Ovary (tissue), 10 donors: ENCODE measurements at places on chromosomes 5 and 9. TPM values are rescaled to one million over a fixed set of nuclear protein-coding genes. Genes with fewer than 3 reads are reported as not detected.

GRCh38 chr9:135802876-135803419, 101.0 kb downstream of the KCNT1 start:
- no peaks in the 10 kb centered on the region for H3K27me3 ChIP-seq
- H3K4me1 ChIP-seq, result peaks cover 2% of the 10 kb centered on the region
- H3K36me3 ChIP-seq, result no peaks in the 10 kb centered on the region
- DNase-seq, result no peak
- H3K27ac ChIP-seq, result no peak overlapping the region

GRCh38 chr5:76125346-76125745, 42.2 kb downstream of the SV2C start:
- H3K36me3 ChIP-seq, result no peaks in the 10 kb centered on the region
- DNase-seq, result no peak
- H3K4me1 ChIP-seq, result no peaks in the 10 kb centered on the region
- no peaks in the 10 kb centered on the region for H3K27me3 ChIP-seq

Gene SHOC1
- not detected for total RNA-seq

DNA sequence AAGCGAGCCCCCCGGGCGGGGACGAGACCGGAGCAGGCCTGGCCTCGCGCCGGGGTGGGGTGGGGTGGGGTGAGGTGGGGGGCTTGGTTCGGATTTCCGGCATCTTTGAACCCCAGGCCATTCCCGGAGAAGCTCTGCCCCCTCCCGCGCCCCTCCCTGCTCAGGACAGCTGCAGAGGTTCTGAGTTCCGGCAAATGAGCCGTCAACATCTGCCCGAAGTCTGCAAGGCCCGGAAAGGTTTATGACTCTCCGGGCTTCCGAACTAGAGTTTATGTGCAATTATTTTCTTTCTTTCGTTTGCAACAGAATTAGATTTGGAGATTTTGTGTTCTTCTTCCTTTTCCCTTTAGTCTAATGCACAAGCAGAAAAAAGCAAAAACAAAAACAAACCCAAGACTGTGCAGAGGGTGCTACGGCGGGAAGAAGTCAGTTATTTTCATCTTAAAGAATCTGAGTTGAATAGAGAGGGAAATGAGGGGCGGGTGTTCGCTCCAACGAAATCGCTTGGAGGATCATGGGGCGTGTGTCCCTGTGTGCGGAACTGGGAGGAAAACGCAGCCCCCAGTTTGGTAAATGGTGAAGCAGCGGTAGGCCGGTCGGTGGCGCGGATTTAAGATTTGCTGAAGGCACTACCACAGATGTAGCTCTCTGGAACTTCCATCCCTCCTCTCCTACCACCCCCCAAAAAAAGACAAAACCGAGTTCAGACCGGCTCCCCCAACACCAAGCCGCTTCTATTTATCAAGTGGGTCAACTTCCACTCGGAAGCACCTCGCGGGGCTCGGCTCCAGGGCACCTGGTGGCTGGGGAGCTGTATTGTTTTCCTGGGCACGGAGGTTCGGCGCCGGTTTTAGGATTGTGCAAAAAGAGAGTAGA, 4.8 kb downstream of the LHX2 start:
- no peak overlapping the region for H3K27ac ChIP-seq
- no peak overlapping the region for H3K4me3 ChIP-seq
- peaks cover 6% of the 10 kb centered on the region for H3K27me3 ChIP-seq
- H3K4me1 ChIP-seq, result peaks cover 3% of the 10 kb centered on the region
- DNase-seq, result no peak

DNA sequence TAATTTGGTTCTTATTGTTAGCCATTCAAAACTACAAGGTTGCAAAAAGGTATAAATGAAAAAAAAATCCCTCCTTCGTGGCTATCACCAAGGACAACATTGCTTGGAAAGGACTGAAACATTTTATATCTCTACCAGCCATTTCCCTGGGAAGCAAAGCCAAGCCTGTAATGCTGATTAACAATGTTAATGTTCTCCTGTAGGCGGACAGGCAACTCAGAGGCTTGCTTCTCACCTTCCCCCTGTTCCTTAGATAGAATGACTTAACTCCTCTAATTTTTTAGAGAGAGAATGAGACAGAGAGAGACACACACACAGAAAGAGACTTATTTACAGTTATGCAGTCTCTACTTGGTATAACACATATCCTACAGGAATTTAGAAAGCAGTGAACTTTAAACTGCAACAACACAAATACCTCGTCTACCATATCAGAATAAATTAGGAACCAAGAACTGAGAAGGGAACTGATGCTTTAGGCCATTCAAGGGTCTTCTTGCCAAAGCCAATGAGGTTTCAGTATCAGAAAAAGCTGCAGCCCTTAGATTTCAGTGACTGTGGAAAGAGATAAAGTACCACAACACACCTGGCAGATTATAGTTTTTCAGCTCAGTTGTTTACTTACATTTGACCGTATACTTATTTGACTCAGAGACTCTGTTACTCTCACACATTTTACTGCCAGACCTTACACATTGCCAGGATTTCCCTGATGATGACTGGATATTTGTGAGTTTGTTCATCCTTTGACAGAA, 20.9 kb upstream of the MAN2A1 start:
- no peaks in the 10 kb centered on the region for H3K4me1 ChIP-seq
- H3K27me3 ChIP-seq, result no peaks in the 10 kb centered on the region
- no peak for DNase-seq
- H3K27ac ChIP-seq, result no peak overlapping the region
- H3K36me3 ChIP-seq, result no peaks in the 10 kb centered on the region
- H3K4me3 ChIP-seq, result no peak overlapping the region

DNA sequence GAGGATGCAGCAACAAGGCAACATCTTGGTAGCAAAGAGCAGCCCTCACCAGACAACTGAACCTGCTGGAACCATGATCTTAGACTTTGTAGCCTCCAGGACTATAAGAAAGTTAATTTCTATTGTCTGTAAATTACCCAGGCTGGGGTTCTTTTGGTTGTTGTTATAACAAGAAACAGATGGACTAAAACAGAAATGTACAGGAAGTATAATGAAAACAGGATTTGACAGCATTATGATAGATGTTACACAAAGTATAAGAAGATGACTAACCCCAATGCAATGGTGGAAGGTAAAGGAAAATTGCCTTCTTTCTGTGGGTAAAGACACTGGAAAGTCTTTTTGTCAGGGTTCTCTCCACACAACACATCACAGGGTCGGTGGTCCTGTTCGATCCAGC, 204.2 kb downstream of the SGCD start:
- H3K4me1 ChIP-seq, result no peaks in the 10 kb centered on the region
- no peak for DNase-seq
- H3K36me3 ChIP-seq, result no peaks in the 10 kb centered on the region
- no peak overlapping the region for H3K27ac ChIP-seq
- H3K4me3 ChIP-seq, result no peak overlapping the region

- peak; percentile 4 for DNase-seq
- no peaks in the 10 kb centered on the region for H3K36me3 ChIP-seq
- peaks cover 4% of the 10 kb centered on the region for H3K4me1 ChIP-seq
- H3K4me3 ChIP-seq, result no peak overlapping the region
Observed at GRCh38 chr5:176734756-176735342, 75.5 kb upstream of the UNC5A start.

- H3K4me3 ChIP-seq, result no peak overlapping the region
- H3K4me1 ChIP-seq, result peaks cover 3% of the 10 kb centered on the region
- H3K27me3 ChIP-seq, result no peaks in the 10 kb centered on the region
- no peak overlapping the region for H3K27ac ChIP-seq
Observed at GRCh38 chr9:99185934-99186333, 35.8 kb downstream of the ALG2 start.

Gene TPPP
- total RNA-seq, result 7.0 TPM

DNA sequence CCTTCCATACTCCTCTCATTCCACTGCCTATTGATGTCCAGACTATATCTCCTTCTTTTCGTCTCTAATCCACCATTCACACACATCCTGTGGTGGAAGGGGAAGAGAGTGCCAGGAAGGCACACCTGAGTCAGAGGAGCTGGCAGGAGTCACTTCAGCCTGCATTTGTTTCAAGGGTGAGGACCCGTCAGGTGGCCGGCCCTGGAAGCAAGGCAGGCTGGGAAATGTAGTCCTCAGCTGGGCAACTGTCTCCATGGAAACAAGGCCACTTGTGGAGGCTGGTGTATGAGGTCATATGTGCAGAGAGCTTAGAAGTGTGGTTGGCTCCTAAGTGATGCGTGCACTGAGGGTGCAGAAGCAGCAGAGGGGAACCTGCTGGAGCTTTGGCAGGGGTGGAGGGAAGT, 278.4 kb downstream of the NSG2 start:
- DNase-seq, result no peak
- H3K27ac ChIP-seq, result no peak overlapping the region
- H3K4me3 ChIP-seq, result no peak overlapping the region

- no peaks in the 10 kb centered on the region for H3K27me3 ChIP-seq
- H3K4me1 ChIP-seq, result no peaks in the 10 kb centered on the region
- H3K36me3 ChIP-seq, result no peaks in the 10 kb centered on the region
Observed at GRCh38 chr5:82610686-82611085, 332.5 kb upstream of the RPS23 start.

Gene IRGM
- not detected for total RNA-seq

Gene ENHO
- total RNA-seq, result 0.52 TPM

GRCh38 chr5:39164529-39165402, 54.6 kb downstream of the FYB1 start:
- no peaks in the 10 kb centered on the region for H3K27me3 ChIP-seq
- no peaks in the 10 kb centered on the region for H3K4me1 ChIP-seq
- H3K27ac ChIP-seq, result no peak overlapping the region
- no peak for DNase-seq
- H3K36me3 ChIP-seq, result no peaks in the 10 kb centered on the region
- no peak overlapping the region for H3K4me3 ChIP-seq

Gene CTNNA1
- 221 TPM for total RNA-seq

GRCh38 chr9:131851414-131851813, 111.5 kb upstream of the RAPGEF1 start:
- no peaks in the 10 kb centered on the region for H3K4me1 ChIP-seq
- H3K4me3 ChIP-seq, result no peak overlapping the region
- H3K27me3 ChIP-seq, result no peaks in the 10 kb centered on the region

Gene MCTP1
- total RNA-seq, result 3.4 TPM

DNA sequence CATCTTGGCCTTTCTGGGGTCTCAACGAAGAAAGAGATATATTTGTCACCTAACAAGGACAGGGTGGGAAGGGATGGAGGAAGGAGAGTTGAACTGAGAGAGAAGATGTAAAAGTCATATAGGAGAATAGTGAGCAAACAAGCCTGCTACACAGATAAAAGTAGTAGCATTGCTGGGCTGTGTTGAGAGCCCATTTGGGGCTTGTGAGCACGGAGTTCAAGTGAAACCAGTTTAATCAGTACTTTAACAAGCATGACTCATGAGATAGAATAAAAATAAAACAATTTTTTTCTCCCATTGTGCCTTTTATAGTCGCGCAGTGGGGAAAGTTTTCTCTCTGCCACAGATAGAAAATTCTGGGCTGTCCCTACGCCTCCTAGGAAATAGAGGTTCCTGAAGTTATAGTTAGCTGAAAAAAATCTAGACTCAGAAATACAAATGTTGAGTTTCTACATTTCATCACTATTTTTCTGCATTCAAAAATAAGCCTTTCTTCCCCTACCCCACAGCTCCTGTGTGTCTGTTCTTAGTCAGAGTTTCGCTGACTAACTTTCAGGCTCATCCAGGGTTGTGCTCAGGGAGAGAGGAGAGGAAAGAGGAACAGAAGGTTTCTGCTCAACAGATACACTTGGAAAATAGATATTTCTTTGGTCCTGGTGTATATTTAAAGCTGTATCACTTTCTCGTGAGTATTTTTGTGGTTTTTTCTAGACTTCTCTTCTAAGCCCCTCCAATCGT, 395.8 kb upstream of the ADAMTSL1 start:
- H3K36me3 ChIP-seq, result no peaks in the 10 kb centered on the region
- no peak for DNase-seq
- peaks cover 9% of the 10 kb centered on the region for H3K4me1 ChIP-seq
- H3K4me3 ChIP-seq, result no peak overlapping the region
- H3K27ac ChIP-seq, result no peak overlapping the region
